ENCODE measurements at places on chromosomes 13 and 19. TPM values are rescaled to one million over a fixed set of nuclear protein-coding genes. Genes with fewer than 3 reads are reported as not detected.

GRCh38 chr13:106477303-106477702, 58.2 kb downstream of the EFNB2 start:
- no peak for DNase-seq
- no peak overlapping the region for H3K27ac ChIP-seq
- no peaks in the 10 kb centered on the region for H3K36me3 ChIP-seq
- H3K4me3 ChIP-seq, result no peak overlapping the region
- H3K4me1 ChIP-seq, result no peaks in the 10 kb centered on the region

DNA sequence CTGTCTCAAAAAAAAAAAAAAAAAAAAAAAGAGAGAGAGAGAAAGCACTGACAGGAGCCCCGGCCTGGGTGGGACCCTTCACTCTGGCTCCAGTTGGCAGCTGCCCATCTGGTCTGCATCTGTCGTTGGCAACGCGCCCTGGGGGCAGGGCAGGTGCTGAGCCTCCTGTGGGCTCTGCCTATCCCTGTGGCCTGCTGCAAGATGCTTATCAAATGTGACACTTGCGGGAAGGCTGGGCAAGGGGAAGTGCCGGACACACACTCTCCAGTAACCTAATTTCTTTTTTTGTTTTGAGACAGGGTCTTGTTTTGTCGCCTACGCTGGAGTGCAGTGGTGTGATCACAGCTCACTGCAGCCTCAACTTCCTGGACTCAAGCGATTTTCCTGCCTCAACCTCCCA, 10.7 kb upstream of the KPTN start:
- no peaks in the 10 kb centered on the region for H3K36me3 ChIP-seq
- no peak overlapping the region for H3K4me3 ChIP-seq
- no peaks in the 10 kb centered on the region for H3K27me3 ChIP-seq
- peaks cover 3% of the 10 kb centered on the region for H3K4me1 ChIP-seq

CCDC8 gene
- not detected for total RNA-seq

GRCh38 chr13:47142105-47142504, 245.3 kb upstream of the HTR2A start:
- H3K36me3 ChIP-seq, result no peaks in the 10 kb centered on the region
- H3K4me1 ChIP-seq, result peaks cover 2% of the 10 kb centered on the region
- H3K27me3 ChIP-seq, result peaks cover 1% of the 10 kb centered on the region
- H3K4me3 ChIP-seq, result no peak overlapping the region
- H3K27ac ChIP-seq, result no peak overlapping the region

- H3K27ac ChIP-seq, result no peak overlapping the region
- H3K36me3 ChIP-seq, result no peaks in the 10 kb centered on the region
- H3K4me3 ChIP-seq, result no peak overlapping the region
- H3K4me1 ChIP-seq, result no peaks in the 10 kb centered on the region
Measured at GRCh38 chr13:67619351-67619994, 389.3 kb upstream of the PCDH9 start.

DNA sequence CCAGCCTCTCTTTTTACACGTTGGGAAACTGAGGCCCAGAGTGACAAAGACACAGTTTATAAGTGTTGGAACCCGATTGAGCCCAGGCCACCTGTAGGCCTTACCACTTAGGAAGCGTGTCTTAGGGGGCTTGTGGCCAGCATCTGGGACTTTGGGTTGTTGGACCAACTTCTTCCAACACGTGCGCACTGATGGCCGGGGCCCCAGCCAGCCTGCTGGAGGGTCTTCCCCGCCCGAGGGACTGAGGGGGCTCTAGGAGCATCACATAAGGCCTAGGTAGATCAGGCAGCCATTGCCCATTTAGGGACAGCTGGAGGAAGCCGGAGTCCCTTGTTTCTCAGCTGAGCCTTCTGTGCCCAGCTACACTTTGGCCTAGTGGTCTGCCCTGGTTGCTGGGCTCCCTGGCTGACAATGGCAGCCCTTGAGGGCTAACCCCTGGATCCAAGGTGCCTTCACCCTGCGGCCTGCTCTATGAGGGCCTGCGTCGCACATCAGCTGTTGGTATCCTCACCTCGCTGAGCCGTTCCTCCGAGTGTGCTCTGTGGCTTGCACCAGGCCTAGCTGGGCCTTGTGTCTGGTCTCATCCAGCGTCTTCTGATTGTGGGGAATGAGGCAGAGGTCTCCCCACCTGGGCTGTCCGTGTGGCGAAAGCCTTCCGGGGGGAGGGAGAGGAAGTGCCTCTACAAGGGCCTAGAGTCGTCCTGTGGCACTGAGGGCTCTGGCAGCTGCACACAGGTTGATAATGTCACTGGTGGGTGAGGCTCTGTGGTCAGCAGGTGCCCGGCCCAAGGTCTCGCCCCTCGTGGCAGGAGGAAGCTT, 1.2 kb downstream of the RAB11B start:
- no peak for DNase-seq
- peaks cover 36% of the 10 kb centered on the region for H3K4me1 ChIP-seq
- H3K4me3 ChIP-seq, result peak overlapping the region; percentile 94
- H3K27ac ChIP-seq, result peak overlapping the region; percentile 80

DNA sequence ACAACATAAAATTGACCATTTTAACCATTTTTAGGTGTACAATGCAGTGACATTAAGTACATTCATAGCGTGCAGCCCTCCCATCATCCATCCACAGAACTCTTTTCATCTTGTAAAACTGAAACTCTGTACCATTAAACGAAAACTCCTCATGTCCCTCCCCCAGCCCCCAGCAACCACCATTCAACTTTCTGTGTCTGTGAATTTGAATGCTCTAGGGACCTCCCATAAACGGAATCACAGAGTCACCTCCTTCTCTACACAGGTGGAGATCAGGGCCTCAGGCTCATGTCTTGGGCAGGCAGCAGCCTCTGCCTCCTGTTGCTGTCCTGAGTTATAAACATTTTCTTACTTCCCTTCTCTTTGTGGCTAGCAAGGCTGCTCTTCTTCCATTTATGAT, 7.3 kb upstream of the CCNE1 start:
- no peaks in the 10 kb centered on the region for H3K36me3 ChIP-seq
- peak overlapping the region; percentile 8 for H3K27ac ChIP-seq
- peak; percentile 69 for DNase-seq
- H3K27me3 ChIP-seq, result no peaks in the 10 kb centered on the region

GRCh38 chr19:55647732-55648584, at the start of gene CCDC106:
TSS of gene CCDC106 (plus strand) at chr19:55648212. CDS start at chr19:55649047, 835 bp downstream.
- H3K36me3 ChIP-seq, result peaks cover 44% of the 10 kb centered on the region
- H3K4me3 ChIP-seq, result peak within 1 kb of the TSS; percentile 79
- peak within 1 kb of the TSS; percentile 90 for H3K27ac ChIP-seq
- peaks cover 59% of the 10 kb centered on the region for H3K4me1 ChIP-seq
- no peaks in the 10 kb centered on the region for H3K27me3 ChIP-seq

FGF22 gene
- not detected for total RNA-seq

DNA sequence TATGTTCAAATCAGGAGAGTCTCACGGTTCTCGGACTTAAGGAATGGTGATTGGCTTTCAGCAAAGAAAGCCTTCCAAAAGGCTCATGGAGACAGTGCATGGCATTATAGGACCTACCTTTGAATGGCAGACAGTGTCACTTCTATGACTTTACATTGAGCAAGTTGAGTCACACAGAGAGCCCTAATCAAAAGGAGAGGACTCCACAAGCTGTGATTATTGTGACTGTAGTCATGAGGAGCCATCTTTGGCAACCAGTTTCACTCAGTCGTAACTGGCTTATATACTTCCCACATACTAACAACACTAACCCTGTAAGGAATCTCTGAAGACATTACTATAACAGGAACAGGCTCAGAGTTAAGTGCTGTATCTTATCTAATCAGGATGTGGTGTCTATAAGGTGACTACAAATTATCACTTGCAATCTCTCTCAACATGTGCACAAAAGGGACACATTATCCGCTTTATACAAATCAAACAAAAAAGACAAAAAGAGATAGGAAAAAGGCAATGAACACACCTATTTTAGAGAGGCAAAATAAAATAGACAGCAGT, 6.1 kb downstream of the LGALS14 start:
- no peak overlapping the region for H3K27ac ChIP-seq
- peaks cover 20% of the 10 kb centered on the region for H3K27me3 ChIP-seq
- H3K4me1 ChIP-seq, result peaks cover 11% of the 10 kb centered on the region

- DNase-seq, result no peak
- no peak overlapping the region for H3K27ac ChIP-seq
- H3K27me3 ChIP-seq, result peaks cover under 1% of the 10 kb centered on the region
- peaks cover 1% of the 10 kb centered on the region for H3K36me3 ChIP-seq
Measured at GRCh38 chr19:1233115-1233667, 4.6 kb downstream of the CBARP start.

DNA sequence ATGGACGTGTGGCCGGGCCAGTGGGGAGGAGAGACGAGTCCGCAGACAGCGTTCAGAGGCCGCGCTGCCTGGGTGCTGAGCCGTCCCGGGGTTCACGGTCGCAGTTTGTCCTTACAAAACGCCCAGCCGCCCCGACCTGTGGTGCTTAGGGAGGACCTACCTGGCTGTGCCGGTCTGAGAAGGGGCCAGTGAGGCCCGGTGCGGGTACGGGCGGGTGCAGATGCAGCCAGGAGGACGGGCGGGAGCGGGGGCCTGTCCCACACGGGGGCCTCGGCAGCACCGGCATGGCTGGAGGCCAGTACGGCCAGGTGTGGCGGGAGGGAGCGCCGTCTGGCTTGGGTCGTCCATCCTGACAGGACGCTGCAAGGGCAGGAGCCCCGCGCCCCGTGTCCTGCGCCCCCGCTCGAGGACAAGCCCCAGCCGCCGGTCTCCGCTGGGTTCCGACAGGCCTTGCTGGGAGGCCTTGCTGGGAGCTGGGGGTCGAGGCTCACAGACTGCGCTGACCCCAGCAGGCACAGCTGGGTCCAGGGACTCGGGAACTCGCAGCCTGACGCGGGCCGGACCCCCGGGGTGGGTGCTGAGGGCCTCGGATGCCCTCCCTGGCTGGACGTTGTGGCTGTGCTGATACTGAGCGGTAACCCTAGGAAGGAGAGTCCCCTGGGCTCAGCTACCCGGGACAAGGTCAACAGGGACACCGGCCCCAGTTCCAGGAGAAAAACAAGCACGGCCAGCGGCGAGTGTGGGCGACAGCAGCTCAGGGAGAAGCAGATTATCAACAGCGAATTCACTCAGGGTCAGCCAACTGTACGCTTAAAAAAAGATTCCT, 5.3 kb upstream of the PROZ start:
- H3K4me3 ChIP-seq, result peak overlapping the region; percentile 61
- peaks cover 17% of the 10 kb centered on the region for H3K4me1 ChIP-seq
- H3K27me3 ChIP-seq, result peaks cover 11% of the 10 kb centered on the region

PTBP1 gene
- total RNA-seq, result 582 TPM

ADGRE2 gene
- 0.43 TPM for total RNA-seq

DNA sequence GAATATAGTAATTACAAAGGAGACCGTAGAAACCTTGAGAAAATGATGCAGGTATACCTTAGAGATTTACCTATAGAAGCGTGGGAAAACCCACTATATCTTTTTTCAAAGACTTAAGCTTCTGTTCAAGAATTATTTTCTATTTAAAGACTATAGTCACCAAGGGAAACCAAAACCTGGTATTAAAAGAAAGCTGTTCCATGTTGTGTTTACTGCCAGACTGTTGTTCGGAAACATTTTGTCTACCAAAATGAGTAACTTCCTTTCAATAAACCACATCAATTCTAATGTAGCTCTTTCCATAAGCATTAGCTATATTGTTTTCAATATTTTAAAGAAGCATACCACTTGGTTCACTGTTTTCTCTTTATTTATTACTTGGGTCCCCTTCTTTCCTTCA, 182.9 kb upstream of the SLITRK6 start:
- no peaks in the 10 kb centered on the region for H3K4me1 ChIP-seq
- H3K4me3 ChIP-seq, result no peak overlapping the region
- DNase-seq, result no peak
- H3K36me3 ChIP-seq, result no peaks in the 10 kb centered on the region
- no peaks in the 10 kb centered on the region for H3K27me3 ChIP-seq
- no peak overlapping the region for H3K27ac ChIP-seq

DNA sequence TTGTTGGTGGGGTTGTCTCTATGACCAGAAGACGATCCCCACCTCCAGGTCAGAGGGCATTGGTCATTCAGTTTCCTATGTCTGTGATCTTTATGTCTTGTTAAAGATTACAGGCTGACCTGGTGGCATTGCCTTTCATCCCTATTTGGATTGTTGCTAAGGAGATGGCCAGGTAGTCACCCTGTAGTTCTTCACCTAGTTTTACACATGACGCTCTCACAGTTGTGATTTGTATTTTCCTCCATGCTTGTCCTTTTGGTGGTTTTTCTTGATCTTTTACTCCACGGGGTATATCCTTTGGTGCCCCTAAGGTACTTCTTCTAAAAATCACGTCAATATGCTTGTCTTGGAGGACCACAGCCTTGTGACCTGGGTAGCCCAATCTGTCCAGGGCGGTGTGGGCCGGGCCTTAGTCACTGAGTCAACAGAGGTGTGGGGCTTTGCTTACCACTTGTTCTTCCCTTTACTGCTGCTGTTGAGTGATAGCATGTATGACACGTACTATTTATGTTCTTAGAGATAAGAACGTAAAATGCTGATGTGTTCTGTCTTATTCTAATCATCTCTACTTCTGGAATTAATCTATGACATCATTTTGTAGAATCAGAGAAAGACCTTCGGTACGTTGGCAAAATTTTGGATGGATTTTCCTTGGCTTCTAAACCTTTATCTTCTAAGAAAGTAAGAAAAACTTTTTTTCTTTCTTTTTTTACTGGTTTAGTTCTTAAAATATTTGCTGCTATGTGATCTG, 20.1 kb downstream of the GPATCH1 start:
- no peaks in the 10 kb centered on the region for H3K4me1 ChIP-seq
- no peak overlapping the region for H3K4me3 ChIP-seq
- peaks cover 26% of the 10 kb centered on the region for H3K36me3 ChIP-seq
- DNase-seq, result no peak

DNA sequence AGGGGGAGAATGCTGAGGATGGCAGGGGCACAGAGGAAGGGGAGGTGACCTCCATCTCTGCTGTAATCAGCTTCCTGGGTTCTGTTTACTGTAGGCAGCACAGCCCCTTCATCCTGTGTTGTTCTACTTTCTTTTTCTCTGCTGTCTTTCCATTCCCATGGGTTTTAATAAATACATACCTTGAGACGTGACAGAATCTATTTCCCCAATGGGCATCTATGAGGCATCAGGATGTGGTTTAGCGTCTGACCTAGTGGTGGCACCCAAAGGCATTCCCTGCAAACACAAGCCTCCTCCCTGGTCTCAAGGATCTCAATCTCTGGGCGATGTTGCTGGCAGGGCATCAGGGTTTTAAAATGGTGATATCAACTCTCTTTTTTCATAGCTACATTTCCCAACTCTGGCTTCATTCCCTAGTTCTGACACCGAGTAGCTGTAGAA, 60.8 kb downstream of the ALOX5AP start:
- DNase-seq, result peak; percentile 44
- peak overlapping the region; percentile 9 for H3K4me3 ChIP-seq
- peaks cover 26% of the 10 kb centered on the region for H3K4me1 ChIP-seq
- no peaks in the 10 kb centered on the region for H3K27me3 ChIP-seq

DNA sequence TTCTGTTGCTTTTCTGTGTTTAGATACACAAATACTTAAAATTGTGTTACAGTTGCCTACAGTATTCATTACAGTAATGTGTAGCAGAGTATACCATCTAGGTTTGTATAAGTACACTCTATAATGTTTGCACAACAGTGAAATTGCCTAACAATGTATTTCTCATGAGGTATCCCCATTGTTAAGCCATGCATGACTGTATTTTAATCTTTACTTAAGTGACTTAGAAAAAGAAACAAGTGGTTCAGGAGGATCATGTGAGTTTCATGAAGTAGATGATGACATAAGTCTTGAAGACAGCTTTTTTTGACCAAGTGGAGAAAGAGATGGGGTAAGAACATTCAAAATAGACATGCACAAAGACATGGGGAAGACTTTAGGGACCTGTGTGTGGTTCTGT, 8.4 kb upstream of the KCTD4 start:
- H3K27ac ChIP-seq, result no peak overlapping the region
- peaks cover 32% of the 10 kb centered on the region for H3K36me3 ChIP-seq
- peaks cover 28% of the 10 kb centered on the region for H3K4me1 ChIP-seq
- DNase-seq, result no peak
- no peak overlapping the region for H3K4me3 ChIP-seq
- H3K27me3 ChIP-seq, result no peaks in the 10 kb centered on the region

PNMA8A gene
- not detected for total RNA-seq

Data from activated CD8-positive, alpha-beta T cell treated with anti-CD3 and anti-CD28 coated beads for 36 hours (primary cell).